ENCODE measurements at places on chromosomes 2 and 18.
A peak's percentile ranks its signal among the peaks of the same experiment; 100 is the strongest.

DNA sequence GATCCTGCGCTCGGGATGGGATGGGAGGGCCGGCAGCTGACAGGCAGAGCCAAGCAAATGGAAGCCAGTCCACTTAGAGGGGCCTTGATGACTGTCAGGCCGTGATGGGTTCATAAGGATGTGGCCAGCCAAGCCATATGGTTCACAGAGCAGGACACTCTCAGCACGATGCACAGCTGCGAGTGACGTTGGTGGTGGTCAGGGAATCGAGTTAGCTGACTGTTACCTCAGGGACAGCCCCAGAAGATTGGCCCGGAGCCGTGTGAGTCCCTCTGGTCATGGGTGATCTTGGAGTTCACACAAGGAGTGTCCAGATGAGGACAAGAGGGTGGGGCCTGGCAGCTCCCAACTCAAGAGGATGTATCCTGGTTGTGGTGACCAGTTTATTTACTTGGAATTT, 70.2 kb downstream of the TPGS2 start:
- DNase-seq: no peak

GRCh38 chr2:151978709-151979108, 120.1 kb downstream of the CACNB4 start:
- no peak for DNase-seq

DNA sequence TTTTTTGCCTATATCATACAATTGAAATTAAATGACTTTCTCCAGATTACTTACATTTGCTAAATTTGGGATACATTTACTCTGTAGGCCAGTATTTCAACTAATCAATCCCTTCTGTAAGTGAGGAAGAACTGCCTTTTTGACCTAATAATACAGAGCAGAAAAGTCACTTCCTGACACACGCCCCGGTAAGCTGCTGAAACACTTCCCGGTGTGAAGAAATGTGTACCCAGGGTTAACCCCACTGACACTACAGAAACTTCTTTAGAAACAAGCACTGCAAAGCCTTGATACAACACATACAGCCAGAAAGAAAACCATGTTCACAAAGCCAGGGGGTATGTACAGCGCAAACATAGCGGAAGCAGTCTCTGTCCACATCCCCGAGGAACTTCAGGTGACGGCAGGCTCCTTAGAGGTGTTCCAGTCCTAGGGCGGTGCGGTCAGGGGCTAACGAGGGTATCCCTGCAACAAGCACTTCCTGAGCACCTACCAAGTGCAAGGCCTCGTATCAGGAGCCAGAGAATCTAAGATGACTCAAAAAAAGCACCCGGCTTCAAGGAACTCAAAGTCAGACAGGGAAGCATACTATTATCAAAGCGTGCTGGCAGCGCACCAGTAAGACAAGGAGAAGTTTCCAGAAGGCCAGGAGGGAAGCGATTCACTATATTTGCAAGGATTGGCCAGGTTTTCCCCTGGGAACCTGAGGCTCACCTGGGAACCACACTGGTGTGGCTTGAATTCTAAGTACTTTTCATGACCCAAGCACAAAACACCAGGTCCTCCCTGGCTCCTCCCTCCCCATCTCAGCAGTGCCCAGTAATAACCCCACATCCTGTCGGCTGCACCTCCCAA, 46.6 kb downstream of the ZNF516 start:
- no peak for DNase-seq

DNA sequence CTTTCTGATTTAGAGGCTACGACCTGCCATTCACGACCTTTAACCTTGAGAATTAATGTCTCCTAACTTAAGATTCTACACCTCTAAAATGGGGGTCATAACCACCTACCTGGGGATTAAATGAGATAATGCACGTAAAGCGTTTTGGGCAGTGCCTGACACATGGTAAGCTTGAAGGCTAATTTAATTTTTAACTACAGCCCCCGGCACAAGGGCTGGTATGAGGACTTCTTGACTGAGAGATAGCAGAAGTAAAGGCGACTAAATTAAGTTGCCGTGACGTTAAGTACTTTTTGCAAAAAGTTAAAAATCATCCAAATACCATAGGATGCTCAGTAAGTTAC, 549 bp downstream of the MRPL35 start:
- no peak for DNase-seq

DNA sequence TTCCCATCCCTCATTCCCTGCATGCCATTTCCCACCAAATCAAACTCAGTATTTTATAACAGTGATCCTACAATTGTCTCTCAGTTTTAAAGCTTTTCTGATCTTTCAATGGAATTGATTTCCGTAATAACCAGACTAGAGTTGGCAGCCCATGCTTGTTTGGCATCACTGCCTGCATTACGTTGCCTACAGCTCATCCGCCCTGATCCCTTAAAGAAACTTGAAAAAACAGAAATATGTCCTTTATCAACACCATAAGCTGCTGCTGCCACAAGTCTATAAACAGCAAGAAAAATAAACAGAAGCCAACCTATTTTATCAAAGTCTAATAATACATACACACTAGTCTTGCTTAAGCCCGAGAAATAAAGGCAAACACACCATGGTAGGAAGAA, 331.0 kb downstream of the METTL4 start:
- DNase-seq: no peak

GRCh38 chr18:63016270-63016669, 300.9 kb downstream of the PHLPP1 start:
- peak; percentile 36 for DNase-seq

All from activated CD4-positive, alpha-beta T cell treated with anti-CD3 and anti-CD28 coated beads, Interleukin-2, amount 50 U/mL, for 24 hours (primary cell).